Upper lobe of right lung (tissue), 1 donor: ENCODE measurements at places on chromosomes 11 and 22.
A peak's percentile ranks its signal among the peaks of the same experiment; 100 is the strongest.

- DNase-seq, result no peak
Measured at GRCh38 chr11:34630544-34630943, 9.7 kb downstream of the EHF start.

DNA sequence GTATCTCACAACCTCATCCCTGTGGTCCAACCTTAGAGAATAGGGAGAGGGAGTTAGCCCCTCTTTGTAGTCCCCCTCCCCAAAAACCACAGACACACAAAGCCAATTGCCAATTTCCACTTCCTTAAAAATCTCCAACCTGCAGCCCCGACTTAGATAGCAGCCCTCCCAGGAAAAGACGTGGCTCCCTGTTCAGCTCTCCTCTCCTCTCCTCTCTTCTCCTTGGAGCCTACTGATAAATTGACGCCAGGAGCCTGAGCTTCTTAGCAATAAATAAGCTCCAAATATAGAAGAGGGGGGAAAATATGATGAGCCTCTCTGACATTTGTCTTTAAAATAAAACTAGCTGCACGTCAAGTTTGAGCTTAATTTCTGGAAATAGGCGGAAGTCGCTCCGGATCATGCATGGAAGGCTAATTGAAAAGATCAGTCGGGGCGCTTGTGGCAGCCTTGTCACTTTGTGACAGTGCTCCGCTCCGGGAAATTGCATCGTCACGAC, 7.3 kb downstream of the PAX6 start:
- DNase-seq, result no peak

- peak; percentile 90 for DNase-seq
Measured at GRCh38 chr22:21014202-21014725, 701 bp upstream of the P2RX6 start.

DNA sequence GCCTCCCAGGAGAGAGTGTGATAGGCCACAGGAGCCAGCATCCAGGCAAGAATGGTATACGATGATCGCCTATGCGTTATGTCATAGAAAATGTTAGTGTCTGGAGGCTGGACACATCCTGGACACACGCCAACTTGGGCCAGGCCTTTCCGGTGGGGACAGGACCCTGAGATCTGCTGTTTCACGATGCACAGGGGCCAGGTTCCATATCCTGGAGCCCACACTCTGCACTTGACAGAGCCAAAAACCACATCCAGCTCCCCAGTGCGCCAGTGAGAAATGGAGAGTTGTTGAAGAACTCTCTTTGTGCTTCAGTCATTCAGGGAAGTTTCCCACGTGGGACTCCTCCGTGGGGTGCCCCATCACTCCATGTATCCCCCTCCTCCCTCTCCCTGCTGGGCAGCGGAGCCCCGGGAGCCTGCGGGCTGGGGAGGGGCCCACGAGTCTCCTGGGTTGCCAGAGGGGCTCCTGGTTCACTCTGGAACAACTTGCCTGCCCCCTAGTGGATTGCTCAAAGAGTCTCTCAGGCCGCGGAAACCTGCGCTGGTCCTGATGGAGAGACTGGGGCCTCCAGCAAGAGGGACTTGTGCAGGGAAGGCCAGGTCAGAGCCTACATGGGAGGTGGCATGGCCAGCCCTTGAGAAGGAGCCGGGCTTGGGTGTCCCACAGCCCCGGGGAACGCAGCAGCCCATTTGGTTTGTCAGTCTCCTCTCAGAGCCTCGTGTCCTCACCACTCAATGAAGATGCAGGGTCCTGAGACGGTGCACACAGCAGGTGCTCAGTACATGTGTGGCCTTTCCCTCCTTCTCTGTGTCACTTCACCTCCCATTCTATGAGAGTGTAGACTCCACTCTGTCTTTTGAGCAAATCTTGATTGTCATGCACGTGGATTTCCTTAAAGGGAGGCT, 10.2 kb upstream of the LRRC32 start:
- no peak for DNase-seq

DNA sequence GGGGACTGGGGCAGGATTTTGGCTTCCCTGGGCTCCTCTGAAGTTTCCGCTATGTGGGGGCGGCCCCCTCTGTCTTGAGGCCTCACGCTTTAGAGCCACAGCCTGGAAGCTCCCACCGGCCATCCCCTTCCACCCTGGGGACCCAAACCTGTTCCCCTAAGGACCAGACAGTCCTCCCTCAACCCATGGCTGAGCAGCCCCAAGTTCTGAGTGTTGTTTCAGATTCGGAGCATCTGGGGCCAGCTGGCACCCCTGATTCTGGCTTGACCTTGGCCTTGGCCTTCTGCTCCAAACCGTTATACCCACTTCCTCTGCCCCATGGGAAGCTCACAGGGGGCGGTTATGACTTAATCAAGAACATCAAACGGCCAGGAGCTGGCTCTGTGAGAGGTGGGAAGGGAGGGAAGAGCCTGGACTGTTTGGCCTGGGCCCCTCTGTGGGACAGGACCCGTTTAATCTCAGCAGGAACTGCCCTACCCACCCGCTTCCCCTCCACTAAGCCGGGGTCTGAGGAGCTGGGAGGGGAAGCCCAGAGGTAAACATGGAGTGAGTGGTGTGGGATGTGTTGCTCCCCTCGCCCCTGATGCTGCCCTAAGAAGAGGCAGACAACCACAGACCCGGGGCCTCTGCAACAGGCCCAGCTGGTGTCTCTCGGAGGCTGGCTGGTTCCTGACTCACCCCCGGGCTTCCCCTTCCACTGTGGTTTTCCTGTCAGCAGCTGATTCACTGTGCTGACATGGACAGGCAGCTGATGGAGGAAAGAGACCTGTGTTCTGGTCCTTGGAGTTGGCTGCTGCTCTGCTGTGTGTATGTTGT, 3.4 kb downstream of the CD82 start:
- peak; percentile 82 for DNase-seq

DNA sequence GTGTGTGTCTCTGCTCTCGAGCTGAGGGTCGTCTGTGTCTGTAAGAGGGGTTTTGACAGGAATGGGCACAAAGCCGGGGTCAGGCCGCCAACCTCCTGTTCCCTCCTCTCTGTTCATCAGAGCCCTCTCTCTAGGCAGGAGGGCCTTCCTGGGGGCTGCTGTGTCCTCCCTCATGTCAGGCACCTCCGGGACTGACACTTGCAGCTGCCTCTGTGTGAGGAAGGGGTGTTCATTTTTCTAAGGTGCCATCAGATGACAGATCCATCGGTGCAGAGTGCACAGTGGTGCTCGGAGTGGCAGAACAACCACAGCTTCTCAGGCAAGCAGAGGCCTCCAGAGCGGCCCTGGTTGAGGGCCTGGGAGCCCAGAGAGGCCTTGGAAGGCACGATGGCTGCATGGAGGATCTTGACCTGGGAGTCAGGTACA, 265.4 kb upstream of the B3GAT1 start:
- DNase-seq, result no peak

- DNase-seq, result peak; percentile 56
Measured at GRCh38 chr11:17599460-17599925, 52.4 kb downstream of the OTOG start.

DNA sequence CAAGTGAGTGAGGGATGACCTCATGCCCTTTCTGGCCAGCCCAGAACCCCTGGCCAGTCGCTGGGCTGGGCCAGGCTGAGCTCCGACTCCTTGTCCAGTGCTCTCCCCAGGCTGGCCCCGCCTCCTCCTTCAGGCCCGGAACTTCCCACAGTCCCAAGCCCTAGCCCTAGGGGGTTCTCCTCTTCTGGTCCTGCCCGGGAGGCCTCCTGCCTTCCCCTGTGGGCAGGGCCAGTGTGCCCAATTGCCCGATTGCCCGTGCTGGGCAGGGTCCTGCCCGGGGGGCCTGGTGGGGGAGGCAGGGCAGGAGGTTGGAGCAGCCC, 4.2 kb downstream of the TCIRG1 start:
- DNase-seq, result no peak

DNA sequence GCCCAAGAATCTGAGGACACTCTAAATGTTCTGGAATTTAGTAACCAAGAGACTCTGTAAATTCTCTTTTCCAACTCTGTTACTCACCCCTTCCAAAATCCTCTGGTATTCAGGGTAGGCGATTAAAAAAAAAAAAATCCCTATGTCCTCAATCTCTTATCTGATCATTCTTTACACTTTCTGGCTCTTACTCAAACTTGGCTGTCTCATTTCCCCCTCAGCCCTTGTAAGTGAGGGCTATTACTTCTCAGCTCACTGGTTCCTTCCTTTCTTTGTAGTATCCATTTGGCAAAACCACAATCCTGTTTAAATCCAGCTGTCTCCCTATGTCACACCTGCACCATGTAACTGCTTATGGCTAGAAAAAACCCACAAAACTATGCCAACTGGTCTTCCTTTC, 12.7 kb upstream of the MSANTD2 start:
- no peak for DNase-seq

DNA sequence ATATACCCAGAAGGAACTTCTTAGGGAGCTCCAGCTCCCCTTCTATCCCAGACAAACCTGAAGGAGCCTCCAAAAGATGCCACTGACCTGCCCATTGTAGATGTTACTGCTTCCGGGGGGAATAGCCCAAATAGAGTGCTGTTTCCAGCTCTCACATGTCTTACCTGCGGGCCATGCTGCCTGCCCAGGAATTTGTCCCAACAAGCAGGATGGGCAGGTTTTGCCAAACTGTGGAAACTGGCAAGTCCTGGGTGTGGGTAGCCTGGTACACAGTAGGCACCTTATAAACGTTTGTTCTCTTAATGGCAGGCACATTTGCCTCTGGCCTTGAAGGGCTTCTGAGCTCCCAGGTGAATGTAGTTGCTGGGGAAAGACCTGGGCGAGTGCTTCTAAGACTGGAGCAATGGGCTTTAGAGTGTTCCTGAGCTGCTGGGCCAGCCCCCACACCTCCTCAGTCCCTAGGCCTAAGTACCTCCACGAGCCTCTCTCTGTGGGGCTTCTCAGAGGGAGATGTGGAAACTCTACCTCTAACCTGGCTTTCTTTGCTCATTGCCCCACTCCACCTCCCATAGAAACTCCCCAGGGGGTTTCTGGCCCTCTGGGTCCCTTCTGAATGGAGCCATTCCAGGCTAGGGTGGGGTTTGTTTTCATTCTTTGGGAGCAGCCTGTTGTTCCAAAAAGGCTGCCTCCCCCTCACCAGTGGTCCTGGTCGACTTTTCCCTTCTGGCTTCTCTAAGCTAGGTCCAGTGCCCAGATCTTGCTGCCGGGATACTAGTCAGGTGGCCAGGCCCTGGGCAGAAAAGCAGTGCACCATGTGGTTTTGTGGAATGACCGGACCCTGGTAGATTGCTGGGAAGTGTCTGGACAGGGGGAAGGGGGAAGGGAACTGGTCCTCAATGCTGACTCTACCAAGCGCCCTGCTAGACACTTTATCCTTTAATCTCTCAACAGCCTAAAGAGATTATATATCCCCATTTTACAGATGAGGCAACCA, 37.2 kb downstream of the LIMK2 start:
- no peak for DNase-seq

GRCh38 chr11:67697846-67698245, 23.4 kb upstream of the ALDH3B2 start:
- no peak for DNase-seq

GRCh38 chr22:19645391-19645790, 68.9 kb upstream of the SEPTIN5 start:
- no peak for DNase-seq

- no peak for DNase-seq
Measured at GRCh38 chr22:38273135-38273826, 471 bp upstream of the TMEM184B start.

DNA sequence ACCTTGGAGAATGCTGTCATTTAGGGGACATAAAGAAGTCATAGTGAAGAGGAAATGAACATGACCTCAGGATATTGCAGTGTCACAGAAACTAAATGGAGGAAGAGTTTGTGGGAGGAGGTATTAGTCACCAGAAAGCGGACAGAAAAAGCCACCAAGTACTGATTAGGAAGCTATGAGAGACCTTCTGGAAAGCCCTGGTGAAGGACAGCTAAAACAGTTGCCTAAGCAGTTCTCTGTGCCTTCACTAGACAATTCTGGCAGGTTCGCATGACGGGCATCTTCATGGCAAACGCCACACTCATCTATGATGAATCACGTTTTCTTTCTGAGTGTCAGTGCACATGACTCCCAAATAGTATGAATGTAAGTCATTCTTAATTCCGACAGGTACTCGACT, 325.8 kb downstream of the C11orf87 start:
- no peak for DNase-seq

- DNase-seq, result no peak
Measured at GRCh38 chr11:61035526-61035835, 64.0 kb downstream of the CD6 start.

- no peak for DNase-seq
Measured at GRCh38 chr11:78635814-78636506, 61.3 kb upstream of the NARS2 start.

GRCh38 chr22:34301569-34301968, 381.3 kb upstream of the LARGE1 start:
- no peak for DNase-seq

- no peak for DNase-seq
Measured at GRCh38 chr11:15927196-15927863, 429.0 kb downstream of the SOX6 start.

DNA sequence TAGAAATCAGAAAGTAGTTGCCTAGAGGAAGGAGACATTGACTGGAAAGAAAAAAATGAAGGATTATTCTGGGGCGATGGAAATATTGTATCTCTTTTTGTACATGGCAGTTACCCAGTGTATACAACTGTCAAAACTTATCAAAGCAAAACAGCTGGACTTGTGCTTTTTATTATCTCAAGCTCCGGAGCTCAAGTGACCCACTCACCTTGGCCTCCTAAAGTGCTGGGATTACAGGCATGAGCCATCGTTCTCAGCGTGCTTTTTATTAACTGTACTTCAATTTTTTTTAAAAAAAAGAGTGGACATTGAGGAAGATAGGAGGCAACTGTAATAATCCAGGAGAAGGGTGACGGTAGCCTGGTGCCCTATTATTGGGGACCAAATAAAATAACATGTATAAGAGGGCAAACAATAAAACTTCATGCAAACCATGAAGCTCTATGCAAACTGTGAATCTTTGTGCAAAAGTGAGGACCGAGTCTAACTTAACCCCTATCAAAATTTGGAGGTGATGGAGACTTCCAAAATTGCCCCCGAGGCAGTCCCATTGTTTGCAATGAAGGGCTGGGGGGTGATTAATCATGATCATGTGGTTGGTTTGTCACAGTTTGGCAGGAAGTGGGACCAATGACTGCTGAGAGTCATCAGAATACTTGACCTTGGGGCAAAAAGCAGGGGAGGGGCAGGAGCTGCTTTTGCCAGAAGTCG, 23.5 kb downstream of the FZD4 start:
- no peak for DNase-seq

- no peak for DNase-seq
Measured at GRCh38 chr11:105960252-105961245, 61.5 kb downstream of the MSANTD4 start.

GRCh38 chr22:38177044-38177443, 4.6 kb downstream of the PLA2G6 start:
- DNase-seq, result no peak

GRCh38 chr11:123357990-123358827, 71.9 kb upstream of the GRAMD1B start:
- DNase-seq, result no peak

DNA sequence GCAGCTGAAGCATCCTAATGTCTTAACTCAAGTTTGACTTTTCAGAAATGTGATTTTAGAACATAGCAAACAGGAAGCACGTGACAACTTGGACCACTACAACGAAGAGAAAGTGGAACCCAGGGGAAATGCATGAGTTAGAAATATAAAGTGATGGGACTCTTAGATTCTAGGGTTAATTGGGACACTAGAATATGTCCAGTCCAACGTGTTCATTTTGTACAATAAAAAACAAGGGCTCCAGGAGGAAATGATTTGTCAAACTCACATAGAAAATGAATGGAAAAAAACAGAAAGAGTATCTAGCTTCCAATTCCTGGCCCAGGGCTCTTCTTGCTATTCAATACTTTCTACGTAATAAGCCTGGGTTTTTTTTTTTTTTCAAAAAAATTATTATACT, 30.7 kb downstream of the TIMP3 start:
- no peak for DNase-seq
